ENCODE measurements at places on chromosomes 2 and 18.

DNA sequence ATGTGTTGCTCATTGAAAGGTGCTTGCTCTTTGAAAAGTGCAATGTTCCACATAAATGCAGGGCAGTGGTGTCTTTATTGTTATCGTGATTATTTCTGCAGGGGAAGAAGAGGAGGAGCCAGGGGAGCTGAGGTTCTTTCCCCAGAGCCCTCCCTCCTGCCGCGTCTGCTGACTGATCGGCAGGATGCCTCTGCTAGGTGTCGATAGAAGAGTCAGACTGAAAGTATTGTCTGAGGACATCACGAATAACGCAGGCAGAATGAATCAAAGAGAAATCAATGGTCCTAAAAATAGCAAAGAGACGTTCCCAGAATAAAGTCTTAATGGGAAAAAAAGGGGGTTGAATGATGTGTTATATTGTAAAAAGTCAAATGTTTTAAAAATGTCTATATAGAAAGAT lies 47.4 kb upstream of the SIX3 start:
- DNase-seq: no peak

GRCh38 chr2:199754766-199755165 lies 96.2 kb downstream of the FTCDNL1 start:
- DNase-seq: no peak

GRCh38 chr18:48719974-48720654 lies 181.3 kb downstream of the CTIF start:
- DNase-seq: no peak

GRCh38 chr18:475202-476031 lies 25.1 kb downstream of the COLEC12 start:
- no peak for DNase-seq

GRCh38 chr2:133490411-133490980 lies 77.8 kb downstream of the NCKAP5 start:
- DNase-seq: no peak

DNA sequence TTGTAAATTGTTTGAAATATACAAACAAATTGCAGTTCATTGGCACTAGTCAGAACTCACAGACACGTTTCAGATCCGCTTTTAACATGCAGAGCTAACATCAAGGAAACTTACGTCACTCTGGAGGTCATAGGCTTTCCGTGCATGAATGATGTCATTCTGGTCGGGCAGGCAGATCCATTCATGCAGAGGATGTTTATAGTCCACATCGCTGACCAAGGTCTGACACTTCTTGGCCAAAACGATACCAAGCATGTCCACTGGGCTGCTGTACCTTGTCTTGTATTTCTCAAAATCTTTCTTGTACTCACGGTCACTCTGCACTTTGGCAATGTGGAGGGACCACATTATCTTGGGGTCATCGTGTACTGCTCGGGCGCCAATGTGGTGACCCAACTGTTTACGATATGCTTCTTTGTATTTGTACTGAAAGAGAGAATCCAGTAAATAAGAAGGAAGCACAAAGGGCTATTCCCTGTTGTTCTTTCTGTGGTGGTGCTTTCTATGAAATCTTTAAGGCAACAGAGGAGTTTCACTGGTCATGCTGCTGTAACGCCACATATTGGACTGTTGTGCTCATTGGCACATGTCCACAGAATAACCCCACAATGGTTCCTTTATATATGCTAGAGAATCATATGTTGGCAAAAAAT lies 114.8 kb downstream of the NEB start:
- no peak for DNase-seq

DNA sequence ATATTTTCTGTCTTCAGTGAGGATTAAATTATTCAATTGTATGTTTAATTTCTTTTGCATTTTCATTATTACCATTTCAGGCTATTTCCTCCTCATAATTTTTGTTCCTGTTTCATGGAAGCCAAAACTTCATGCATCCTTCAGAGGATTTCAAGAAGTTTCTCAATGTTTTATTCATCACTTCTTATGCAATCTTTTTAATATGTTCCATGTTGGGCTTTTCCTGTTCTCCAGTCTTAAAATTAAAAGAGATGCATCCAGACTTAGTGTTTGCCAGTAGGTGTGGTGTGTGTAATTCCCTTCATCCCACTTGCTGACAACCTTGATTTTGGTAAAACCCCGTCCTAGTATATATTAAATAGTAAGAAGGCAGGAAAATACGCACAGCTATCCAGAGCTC lies 190.0 kb downstream of the EN1 start:
- no peak for DNase-seq

DNA sequence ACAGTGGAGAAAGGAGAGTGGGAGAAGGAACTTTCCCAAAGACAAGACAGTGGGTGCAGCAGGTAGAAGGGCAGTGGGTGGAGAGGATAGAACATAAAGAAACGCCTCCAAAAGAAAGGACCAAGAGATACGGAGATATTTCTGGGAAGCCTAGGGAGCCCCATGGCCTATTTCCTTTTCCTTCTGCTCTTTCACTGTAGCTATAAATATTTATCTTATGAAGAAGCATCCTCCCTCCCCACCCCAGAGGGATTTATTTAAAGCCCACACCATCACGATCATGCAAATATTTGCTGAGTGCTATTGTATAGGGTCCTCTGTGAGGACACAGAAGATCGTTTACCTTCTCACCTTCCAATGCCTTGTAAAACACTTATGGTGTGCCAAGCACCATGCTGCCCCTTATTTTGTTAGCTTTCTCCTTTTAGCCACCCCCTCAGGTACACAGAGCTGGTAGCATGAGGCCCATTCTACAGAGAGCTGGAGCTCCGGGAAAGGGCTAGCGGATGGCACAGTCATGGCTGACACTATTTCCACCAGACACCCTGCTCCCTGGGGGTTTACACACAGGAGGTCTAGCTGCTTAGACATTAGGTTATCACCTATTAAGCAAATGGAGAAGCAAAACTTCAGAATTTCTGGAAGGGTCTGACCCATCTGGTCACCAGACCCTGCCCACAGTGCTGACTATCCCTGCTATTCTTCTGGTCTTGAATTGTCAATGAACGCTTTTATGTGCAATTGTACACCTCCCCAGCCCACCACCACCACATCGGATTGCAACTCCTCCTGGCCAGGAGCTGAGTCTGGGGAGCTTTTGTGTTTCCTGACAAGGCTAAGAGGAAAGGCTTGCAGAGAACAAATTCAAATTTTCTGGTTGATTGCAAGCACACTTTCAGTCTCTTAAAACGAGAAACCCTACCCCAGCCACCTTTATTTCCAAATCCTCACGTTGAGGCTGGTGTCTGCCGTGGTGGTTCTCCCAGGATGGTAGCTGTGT lies 91.8 kb upstream of the KLF7 start:
- DNase-seq: peak; percentile 64
